ENCODE measurements at places on chromosomes 7 and 10. TPM values are rescaled to one million over a fixed set of nuclear protein-coding genes. Genes with fewer than 3 reads are reported as not detected.

OPALIN gene
- not detected for total RNA-seq

NUDT1 gene
- total RNA-seq = 26.2 TPM

TRIM4 gene
- 41.9 TPM for total RNA-seq

HHEX gene
- 37.9 TPM for total RNA-seq

SPDYE2B gene
- not detected for total RNA-seq

STEAP4 gene
- 14.8 TPM for total RNA-seq

DNA sequence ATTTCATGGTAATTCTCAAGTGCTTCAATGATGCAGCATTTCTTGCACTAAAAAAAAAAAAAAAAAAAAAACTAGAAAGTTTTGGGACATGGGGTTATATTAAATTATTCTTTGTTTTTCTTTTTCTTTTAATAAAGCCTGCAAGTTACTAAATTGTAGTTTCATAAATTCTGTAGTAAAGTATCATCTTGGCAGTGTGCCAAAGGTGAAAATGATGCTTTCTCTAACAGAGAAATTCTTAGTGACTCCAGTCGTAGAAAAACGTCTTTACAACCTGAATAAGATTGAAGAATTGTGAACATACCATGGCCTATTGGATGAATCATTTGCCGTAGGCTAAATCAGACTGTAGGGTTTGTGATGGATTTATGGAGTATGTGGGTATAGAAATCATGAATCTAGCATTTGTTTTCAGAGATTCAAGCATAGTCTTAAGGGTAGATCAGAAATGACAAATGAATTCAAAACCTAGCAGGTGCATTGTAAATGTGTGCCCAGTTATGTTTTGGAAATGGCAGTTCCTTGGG is 27.1 kb downstream of the RBM17 start:
- no peak for DNase-seq

DNA sequence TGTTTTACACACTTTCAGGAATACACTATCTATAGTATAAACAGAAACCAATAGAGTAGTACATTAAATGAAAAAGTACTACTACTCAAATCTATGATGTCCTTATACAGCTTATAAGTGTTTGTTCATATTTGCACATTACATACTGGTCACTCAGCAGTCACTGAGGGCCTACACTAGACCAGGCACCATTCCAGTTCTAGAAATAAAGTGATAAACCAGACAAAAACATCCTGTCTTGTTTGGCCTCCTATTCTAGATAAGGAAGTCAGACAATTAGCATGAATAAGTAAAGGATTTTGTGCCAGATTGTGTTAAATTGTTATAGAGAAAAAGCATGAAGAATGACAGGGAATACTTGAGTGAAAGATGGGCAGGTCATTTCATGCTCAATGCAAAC is 219.0 kb downstream of the CRPPA start:
- no peak for DNase-seq

DNA sequence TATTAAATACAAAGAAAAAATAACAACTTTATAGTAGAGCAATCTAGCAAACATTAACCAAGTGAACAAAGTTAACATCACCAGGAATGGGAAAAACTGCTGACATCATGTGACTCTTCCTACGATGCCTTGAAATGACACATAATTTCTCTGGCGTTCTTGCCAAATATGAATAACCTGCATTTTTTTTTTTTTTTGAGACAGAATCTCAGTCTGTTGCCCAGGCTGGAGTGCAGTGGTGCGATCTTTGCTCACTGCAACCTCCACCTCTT is 126.5 kb upstream of the VKORC1L1 start:
- peak; percentile 10 for DNase-seq
